ENCODE measurements at places on chromosomes 2 and 18.

- DNase-seq: no peak
These were observed 71.6 kb downstream of the ACKR3 start for GRCh38 chr2:236641051-236641726.

DNA sequence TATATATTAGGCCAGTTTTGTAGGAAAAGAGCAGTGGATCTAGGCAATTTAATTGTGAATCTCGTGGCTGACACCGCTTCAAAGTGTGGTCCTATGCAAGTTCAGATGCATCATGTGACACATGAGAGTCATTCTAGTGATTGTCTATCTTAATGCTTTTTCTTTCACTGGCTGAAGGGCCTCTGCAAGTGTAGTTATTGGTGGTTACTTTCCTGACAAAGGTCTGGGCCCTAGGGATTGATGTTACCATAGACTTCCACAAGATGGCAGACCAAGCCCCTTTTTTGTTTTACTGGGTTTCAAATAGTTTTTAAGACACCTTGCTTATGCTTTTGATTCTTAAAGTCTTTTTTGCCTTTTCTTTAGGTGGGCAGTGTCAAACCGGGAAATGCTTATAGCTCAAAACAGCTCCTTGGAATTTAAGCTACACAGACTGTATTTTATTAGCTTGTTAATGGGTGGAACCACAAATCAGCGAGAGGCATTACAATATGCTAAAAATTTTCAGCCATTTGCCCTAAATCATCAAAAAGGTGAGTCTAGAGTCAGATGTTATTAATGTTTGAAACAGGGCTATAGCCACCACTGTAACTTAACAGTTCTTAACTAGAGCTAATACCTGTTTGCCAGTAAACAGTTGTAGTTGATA is 25.9 kb downstream of the CD8A start:
- no peak for DNase-seq

- DNase-seq: no peak
These were observed 605 bp downstream of the C2orf68 start for GRCh38 chr2:85611217-85611704.

- no peak for DNase-seq
These were observed 2.2 kb downstream of the INO80D start for GRCh38 chr2:206083602-206084438.

DNA sequence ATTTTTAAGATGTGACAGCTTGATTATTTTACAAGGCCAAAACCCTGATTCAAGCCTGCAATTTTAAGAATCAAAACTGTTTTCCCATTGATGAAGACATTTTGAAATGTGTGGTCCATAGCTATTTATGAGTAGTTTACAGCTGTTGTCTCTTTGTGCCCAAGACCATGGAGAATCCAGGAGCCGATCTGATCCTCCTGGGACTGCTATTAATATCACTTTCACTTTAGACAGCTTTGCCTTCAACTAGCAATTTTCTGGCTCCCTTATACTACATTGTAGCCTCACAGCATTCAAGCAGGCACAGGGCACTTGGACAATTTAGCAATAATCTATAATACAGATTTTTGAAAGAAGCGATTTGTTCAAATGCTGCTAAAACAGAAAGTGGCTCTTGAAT is 172.9 kb downstream of the SLC8A1 start:
- DNase-seq: no peak

GRCh38 chr2:171702781-171703556 is 15.7 kb downstream of the DYNC1I2 start:
- DNase-seq: no peak

GRCh38 chr2:105890111-105890510 is 145.4 kb downstream of the NCK2 start:
- DNase-seq: no peak

- no peak for DNase-seq
These were observed 44.8 kb downstream of the FTCDNL1 start for GRCh38 chr2:199806179-199806578.

DNA sequence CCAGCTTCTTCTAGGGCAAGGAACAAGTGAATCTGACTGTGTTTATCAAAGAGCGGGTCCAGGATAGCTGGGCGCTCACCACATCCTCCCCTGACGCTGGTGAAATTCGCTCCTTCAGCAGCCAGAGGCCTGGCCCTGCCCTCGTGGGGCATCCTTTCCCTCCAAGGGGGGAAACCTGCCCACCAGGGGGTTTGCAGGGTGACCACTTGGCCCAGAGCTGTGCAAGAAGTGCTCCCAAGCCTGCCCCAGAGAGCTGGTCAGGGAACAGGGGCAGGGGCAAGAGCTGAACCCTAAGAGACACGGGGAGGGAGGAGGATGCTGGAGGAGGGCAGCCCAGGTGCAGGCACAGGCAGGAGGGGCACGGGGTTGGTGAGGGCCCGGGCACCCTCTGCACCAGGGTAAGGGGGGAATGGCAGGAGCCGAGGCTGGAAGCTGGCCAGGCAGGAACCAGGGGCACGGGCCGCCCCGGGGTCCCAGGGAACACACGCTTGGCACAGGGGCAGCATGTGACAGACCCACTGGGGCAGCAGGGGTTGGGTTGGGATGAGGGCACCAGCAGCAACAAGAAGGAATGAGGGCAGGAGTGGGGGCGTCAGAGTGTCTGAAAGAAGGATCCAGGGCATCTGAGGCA is 2.8 kb upstream of the GPR55 start:
- DNase-seq: no peak

DNA sequence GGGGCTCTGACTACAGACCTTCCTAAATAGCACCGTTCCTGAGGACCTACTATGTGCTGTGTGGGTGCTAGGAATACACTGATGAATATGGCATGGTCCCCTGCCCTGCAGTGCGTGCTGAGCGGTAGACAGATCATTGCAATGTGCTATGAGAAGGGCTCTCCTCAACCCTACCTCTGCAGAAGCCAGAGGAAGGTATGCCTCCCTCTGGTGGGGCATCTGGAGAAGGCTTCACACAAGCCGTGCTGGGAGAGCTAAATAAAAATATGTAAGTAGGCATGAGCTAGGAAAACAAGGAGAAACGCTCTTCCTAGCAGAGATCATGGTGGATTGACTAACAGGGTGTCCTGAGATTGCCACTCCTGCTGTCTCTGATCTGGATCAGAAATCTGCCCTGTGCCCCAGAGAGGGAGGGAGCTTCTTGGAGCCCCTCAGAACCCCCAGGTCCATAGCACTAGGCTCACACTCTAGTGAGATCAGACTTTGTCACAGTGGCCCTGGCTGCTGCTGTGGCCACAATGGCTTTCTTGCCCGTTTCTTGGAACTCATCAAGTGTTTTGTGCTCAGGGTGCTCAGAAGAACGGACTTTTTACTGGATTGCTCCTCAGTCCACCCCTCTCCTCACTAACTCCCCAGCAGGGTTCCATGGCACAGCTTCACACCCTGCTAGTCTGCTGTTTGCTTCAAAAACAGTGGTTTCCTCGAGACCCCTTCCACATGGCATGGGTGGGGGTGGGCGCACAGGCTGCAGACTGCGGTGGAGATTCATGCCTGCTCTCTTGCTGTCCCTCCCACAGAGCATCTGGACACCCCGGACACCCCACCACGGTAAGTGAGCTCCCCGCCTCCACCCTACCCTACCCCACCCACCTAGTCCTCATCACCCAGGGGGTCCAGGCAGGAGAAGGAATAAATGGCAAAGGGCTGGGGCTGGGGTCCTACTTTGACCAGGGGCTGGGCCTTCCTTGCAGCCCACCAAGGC is 14.2 kb downstream of the SIGLEC15 start:
- no peak for DNase-seq

- no peak for DNase-seq
These were observed 37.7 kb upstream of the SYT4 start for GRCh38 chr18:43314941-43315340.

DNA sequence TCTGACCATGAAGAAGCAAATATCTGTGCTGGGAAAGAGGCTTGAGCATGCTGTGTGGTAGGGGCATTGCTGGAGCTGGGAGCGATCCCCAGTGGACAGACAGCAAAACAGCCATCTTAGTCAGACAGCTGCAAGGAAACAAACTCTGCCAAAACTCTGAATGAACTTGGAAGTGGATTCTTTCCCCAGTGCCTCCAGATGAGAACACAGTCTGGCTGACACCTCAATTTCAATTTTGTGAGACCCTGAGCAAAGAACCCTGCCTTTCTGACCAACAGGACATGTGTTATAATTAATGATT is 23.2 kb upstream of the FAP start:
- DNase-seq: no peak

DNA sequence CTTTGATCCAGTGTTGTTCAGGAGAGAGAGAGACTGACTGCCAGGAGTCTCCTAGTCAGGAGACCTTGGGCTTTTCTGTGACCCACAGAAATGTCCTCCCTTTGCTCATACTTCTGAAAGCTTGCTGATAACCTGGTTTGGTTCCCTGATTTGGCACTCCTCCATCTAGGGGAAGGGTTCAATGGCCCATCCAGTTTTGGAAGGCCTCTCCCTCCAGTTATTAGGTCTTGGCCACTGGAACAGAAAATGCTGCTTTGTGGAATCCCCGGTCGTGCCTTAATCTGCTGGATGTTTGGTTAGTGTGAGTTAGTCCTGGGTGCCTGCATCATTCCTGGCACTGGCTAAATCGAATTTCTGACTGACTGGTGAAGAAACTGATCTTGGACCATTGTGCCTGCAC is 35.7 kb downstream of the KDM3A start:
- no peak for DNase-seq

- no peak for DNase-seq
These were observed 40.7 kb downstream of the SLC9A2 start for GRCh38 chr2:102660070-102660469.

DNA sequence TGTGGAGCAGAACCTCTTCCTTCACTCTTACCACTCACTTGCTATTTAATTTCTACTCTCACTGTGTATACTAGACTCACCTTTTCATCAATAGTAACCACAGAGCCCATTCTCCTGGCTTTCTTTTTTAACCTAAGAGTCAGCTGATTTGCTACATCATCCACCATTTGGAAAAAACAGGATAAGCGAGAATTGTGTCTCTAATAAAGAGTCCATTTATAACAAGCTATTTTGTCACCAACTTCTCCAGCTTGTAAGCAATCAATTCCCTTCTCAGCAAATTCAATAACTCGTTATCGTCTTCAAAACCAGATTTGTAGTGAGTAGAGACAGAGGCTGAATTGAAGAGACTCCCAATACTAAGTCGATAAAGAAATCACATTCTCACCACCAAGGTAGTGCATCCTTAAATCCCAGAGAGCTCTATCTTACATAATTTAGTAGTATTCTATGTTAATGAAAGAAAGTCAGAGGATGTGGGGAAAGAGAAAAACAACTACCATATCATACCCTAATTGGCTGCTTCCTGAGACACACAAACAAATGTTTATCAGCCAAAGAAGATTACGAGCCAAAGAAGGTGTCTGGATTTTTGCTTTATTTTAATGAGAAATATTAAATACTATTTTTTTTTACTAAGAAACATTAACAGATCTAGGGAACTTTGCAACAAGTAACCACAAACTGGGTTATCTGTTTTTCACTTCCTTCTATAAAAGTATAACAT is 52.5 kb upstream of the SPTBN1 start:
- no peak for DNase-seq

DNA sequence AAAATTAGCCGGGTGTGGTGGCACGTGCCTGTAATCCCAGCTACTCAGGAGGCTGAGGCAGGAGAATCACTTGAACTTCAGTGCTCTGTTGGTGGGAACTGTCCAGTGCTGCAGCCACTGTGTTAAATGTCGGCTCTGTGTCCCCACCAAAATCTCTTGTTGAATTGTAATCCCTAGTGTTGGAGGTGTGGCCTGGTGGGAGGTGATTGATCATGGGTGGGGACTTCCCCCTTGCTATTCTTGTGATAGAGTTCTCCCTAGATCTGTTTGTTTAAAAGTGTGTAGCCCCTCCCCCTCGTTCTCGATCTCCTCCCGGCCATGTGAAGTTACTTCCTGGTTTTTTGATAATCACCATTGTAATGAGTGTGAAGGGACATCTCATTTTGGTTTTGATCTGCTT is 9.8 kb upstream of the RPL31 start:
- no peak for DNase-seq

DNA sequence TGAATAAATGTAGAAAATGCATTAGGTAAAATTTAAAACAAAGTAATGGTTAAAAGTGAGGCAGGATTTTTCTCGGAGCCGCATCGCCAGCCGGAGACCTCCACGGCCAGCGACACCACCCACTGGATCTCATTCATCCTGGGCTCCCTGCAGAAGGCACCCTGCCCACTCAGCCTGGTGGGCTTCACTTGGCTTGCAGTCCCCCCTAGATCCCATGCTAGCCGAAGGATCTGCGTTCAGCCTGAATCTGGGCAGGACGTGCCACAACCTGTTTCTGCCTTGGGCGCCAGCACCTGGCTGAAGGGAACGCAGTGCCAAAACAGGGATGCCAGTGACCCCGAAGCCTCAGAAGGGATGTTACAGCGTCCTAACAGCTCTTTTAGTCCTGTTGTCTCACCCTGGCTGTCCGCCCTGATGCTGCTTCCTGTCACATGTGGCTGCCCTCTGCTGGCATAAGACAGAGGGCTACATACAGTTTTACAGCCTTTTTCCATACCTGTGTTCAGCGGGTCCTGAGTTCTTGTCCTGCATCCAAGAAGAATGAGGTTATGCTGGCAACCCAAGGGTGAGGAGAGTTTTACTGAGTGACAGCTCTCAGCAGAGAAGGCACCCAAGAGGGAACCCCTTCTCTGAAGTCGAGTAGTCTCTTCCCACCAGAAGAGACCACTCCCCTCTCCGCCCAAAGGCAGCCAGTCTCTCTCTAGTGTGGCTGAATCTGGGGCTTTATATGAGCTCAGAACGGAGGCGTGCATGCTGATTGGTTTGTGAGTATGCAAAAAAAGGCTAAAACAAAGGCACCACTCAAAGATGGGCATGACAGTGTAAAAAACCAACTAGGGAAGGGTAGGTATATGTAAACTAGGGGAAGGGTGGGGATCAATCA is 173.1 kb upstream of the GYPC start:
- DNase-seq: no peak

DNA sequence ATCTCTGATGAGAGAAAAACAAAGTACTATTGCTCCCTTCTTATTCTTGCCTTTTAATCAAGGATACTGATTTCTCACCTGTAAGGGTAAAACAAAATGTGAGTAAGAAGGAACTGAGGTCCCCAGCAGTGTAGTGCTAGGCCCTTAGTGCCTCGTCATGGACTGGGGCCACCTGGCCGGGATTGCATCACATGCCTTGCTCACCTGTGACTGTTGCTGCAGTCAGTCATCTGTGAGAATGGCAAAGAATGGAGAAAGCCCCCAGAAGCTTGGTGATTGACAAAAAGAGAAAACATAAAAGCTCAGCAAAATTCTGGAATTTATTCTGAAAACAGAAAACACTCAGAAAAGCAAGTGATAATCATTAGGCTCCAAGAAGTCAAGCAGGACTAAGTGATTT is 63.4 kb downstream of the SPATS2L start:
- no peak for DNase-seq

GRCh38 chr2:176177580-176178037 is 10.9 kb upstream of the HOXD1 start:
- no peak for DNase-seq

DNA sequence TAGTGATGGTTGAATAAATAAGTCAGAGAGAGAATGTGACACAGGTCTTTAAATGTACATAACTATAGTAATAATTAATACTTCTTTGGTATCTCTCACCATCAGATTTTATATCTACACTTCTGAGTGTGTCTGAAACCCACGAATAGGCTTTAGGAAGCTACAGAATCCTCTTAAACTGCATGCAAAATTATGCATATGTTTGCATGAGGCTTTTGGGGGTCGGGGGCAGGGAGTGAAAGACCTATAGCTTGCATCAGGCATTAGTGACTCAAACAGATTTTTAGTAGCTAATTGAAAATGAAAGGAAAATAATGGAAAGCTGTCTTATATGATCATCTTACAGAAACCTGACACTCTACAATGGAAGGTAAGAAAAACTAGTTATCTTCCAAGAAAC is 14.9 kb downstream of the LRPPRC start:
- no peak for DNase-seq
